ENCODE measurements at places on chromosomes 4 and X. TPM values are rescaled to one million over a fixed set of nuclear protein-coding genes. Genes with fewer than 3 reads are reported as not detected.

- no peak overlapping the region for H3K4me3 ChIP-seq
- no peak for DNase-seq
- no peaks in the 10 kb centered on the region for H3K4me1 ChIP-seq
- no peaks in the 10 kb centered on the region for H3K36me3 ChIP-seq
- no peak overlapping the region for H3K27ac ChIP-seq
These were observed 167.6 kb downstream of the TEX13A start for GRCh38 chrX:105052926-105053325.

DNA sequence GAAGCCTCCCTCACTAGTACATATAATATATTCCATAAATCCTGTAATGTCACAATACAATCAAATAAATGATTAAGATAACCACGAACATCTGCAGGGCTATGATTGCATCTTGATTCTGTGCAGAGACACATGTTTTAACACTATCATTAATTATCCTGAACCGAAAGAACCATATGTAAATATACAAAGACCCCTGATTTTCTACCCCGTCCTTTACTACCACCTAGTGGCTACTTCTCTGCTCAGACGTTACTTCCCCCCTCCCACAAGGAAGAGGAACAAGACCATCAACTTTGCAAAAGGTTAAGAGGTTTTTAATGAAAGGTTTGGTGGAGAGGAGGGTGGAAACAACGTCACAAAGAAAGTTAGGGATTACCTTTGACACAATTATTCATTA lies 134.0 kb downstream of the COL4A6 start:
- DNase-seq: peak; percentile 59
- no peaks in the 10 kb centered on the region for H3K4me1 ChIP-seq
- H3K27ac ChIP-seq: no peak overlapping the region
- no peak overlapping the region for H3K4me3 ChIP-seq
- no peaks in the 10 kb centered on the region for H3K36me3 ChIP-seq

DNA sequence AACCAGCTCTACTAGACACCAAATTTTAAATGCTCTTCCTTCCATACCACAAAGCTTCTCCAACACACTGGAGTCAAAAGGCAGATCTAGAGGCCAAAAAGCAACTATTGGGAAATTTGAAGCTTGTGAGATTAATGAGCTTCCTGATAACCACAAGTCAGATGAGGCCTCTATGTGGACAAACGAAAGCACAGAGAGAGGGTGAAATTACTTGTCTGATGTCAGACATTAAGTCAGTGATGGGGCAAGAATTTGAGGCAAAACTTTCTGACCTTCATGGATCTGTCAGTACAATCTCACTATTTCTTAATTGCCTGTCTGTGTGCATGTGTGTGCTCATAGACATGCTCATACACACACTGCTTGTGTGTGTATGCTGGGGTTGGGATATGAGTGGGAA lies 103.6 kb downstream of the GUCY2F start:
- H3K4me3 ChIP-seq: no peak overlapping the region
- H3K36me3 ChIP-seq: no peaks in the 10 kb centered on the region

DNA sequence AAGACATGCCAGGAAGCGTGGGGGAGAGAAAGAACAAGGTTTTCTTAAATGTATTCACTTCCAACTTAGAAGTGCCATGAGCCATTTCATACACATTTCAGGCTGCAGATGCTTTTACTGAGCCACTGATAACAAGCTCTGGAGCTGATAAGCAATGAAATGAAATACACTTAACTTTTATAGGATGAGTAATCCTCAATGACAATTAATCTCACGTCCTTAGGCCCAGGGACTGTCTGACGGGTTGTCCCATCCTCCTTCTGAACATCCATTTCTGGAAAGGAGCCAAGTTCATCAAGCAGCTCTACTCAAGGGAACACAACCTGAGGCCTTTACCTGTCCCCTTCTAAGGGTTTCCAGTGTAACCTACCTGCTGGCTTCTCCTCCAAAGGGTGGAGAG lies 121.2 kb downstream of the PARM1 start:
- H3K4me3 ChIP-seq: no peak overlapping the region
- H3K4me1 ChIP-seq: no peaks in the 10 kb centered on the region
- H3K36me3 ChIP-seq: no peaks in the 10 kb centered on the region

DNA sequence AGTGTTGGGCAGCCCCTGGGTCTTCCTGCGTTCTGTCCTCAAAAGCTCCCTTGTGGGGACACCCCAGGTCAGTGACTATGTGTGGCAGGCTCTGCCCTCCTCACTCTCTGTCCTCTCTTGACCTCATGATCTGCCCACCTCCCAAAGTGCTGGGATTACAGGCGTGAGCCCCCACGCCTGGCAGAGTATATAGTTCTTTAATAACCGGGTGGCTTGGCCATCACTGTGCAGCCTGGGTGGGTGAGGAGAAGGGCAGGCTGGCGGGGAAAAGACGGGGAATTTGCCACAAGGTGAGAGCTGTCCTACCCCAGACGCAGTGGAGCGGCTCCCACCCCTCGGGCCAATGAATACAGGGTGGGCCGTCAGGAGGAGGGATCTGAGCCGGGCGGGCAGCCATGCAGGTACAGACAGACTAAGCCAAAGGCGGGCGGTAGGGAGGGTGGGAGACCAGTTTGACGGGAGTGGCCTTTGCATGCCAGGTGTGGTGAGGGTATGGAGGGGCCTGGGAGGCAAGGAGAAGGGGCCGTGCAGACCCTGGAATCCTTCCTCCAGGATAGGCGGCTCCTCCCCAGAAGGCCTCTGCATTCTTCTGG lies 2.5 kb downstream of the SH3BP2 start:
- DNase-seq: peak; percentile 26
- no peak overlapping the region for H3K4me3 ChIP-seq

GRCh38 chr4:59175617-59176016 lies 2024.5 kb upstream of the ADGRL3 start:
- H3K27ac ChIP-seq: no peak overlapping the region
- DNase-seq: no peak
- H3K27me3 ChIP-seq: no peaks in the 10 kb centered on the region
- no peak overlapping the region for H3K4me3 ChIP-seq
- H3K36me3 ChIP-seq: no peaks in the 10 kb centered on the region
- H3K4me1 ChIP-seq: no peaks in the 10 kb centered on the region

DNA sequence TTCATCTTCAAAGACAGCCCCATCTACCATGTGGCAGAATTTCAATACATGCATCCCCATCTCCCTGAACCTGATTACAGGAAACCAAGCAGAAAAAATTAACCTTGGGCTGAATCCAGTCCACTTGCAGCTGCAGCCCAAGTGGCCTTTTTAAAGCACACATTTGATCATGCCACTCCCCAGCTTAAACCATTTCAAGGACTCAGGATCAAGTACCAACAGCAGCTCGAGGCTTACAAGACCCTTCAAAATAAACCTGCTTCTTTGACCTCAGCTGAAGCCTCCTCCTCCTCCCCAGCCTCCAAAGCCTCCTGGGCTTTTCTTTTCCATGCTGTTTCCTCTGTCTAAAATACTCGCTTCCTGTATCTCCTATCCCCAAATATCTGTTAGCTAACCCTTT lies 50.7 kb upstream of the KIT start:
- DNase-seq: no peak
- no peak overlapping the region for H3K27ac ChIP-seq
- no peaks in the 10 kb centered on the region for H3K36me3 ChIP-seq
- no peaks in the 10 kb centered on the region for H3K27me3 ChIP-seq

DNA sequence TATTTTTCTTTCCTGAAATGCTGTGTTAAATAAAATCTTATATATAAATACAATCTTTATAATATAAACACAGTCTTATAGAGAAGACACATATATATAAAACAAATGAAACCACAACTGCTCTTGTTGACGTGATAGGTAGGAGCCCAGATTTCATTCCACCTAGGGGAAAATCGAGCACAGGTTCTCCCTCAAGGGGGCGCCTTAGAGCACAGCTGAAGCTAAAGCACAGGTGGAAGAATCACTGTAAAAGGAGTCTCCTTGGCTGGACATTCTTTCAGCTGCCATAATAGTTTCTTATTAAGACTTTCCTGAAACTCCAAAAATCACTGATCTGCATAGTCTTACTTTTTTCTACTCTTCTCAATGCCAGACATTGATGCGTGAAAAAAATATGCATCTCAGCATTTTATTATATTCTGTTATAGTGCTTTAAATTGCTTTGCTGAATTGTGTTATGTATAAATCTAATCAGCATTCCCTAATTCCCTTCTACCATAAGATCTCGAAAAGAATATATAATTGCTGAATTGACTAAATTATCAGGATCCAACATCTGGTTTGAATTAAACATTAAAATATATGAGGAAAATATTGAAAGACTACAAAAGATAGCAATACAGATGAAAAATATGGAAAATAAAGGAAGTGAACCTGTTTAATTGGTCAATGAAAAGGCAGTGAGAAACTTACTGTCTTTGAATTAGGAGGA lies 25.5 kb upstream of the RXFP1 start:
- no peaks in the 10 kb centered on the region for H3K36me3 ChIP-seq
- no peaks in the 10 kb centered on the region for H3K4me1 ChIP-seq
- no peaks in the 10 kb centered on the region for H3K27me3 ChIP-seq
- no peak overlapping the region for H3K4me3 ChIP-seq
- no peak overlapping the region for H3K27ac ChIP-seq

DNA sequence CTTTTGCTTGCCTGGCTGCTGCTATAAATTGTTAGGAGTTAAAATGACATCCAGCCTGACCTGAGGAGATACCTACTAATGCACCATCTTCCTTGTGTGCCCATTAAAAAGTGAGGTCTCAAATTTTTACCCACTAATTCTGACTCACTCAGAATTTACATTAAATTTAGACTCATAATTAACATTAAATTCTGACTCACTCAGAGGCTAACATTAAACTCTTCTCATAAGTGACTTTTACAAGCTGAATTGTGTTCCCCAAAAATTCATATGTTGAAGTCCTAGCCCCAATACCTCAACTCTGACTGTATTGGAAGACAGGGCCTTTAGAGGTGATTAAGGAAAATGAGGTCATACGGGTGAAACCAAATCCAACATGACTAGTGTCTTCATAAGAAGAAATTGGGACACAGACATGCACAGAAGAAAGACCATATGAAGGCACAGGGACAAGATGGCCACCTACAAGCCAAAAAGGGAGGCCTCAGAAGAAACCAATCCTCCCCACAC lies 11.8 kb downstream of the CASP6 start:
- no peaks in the 10 kb centered on the region for H3K27me3 ChIP-seq
- peaks cover 91% of the 10 kb centered on the region for H3K36me3 ChIP-seq
- DNase-seq: no peak
- no peak overlapping the region for H3K4me3 ChIP-seq

DNA sequence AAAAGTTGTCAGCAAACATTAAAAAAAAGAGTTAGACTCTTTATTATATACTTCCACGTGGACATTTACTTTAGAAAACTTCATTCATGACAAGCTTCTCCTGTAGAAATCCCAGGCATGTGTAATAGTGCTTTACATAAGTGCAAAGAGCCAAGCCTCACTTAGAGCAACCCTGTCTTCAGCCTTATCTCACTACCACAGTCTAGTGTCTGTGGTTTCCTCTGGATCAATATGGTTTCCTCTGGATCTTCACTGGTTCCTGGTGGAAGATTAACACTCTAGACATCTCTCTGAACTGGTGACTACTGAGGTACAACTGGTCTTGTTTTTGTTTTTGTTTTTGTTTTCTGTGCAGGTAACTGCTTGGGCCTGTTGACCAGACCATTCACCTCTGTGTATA lies 18.4 kb upstream of the ARMCX5 start:
- no peaks in the 10 kb centered on the region for H3K27me3 ChIP-seq
- no peak for DNase-seq
- no peaks in the 10 kb centered on the region for H3K4me1 ChIP-seq
- no peak overlapping the region for H3K27ac ChIP-seq

DNA sequence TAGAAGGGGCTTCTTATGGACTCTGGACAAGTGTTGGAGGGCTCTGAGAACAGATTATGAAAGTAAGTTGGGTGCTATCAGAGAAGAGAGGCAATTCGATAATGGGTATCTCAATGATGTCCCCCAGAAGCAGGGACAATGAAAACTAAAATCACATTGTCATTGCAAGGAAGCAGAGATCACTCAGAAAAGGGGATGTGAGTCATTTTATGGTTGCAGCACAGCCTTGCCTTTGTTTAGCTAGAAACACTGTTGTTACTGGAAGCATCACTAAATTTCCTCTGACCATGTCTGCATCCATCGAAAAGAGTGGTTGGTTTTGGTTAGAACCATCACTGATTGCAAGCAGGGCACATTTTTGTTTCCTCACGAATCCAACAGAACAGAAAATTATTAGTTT lies 246.8 kb upstream of the NWD2 start:
- H3K4me3 ChIP-seq: no peak overlapping the region
- H3K27ac ChIP-seq: no peak overlapping the region
- H3K36me3 ChIP-seq: no peaks in the 10 kb centered on the region
- H3K4me1 ChIP-seq: no peaks in the 10 kb centered on the region
- H3K27me3 ChIP-seq: no peaks in the 10 kb centered on the region
- DNase-seq: no peak

The CLRN2 gene
- not detected for total RNA-seq

The PCSK1N gene
- total RNA-seq: 5.0 TPM

The GPR173 gene
- total RNA-seq: not detected

The RBMX gene
- 245 TPM for total RNA-seq

The FGFBP2 gene
- total RNA-seq: 1.3 TPM

All from stomach (tissue), 19 donors.